ENCODE measurements at places on chromosomes 5 and 9.

GRCh38 chr5:43024217-43024616, 15.9 kb downstream of the ANXA2R start:
- no peak for DNase-seq

- DNase-seq: no peak
These were observed 282.9 kb upstream of the MAP3K1 start for GRCh38 chr5:56532466-56532865.

DNA sequence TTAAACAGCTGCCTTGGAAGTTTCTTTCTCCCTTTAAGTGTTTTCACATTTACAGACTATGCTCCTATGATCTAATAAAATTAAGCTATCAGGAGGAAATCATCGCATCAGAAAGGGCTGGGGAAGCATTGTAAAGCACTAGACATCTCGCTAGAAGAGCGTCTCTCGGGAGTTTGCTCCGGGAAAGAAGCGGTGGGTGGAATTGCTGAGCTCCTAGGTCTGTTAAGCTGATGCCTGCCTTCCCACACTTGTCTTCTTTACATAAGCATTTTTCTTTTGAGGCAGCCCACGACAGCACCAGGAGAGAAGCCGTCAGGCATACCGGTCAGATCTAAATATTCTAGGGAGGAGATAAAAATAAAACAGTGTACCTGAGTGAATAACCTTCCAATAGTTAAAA, 541.7 kb upstream of the TUSC1 start:
- no peak for DNase-seq

GRCh38 chr9:105307591-105308130, 63.2 kb downstream of the SLC44A1 start:
- no peak for DNase-seq

GRCh38 chr5:143920772-143921171, 108.8 kb downstream of the HMHB1 start:
- DNase-seq: no peak

- no peak for DNase-seq
These were observed 10.8 kb downstream of the NSG2 start for GRCh38 chr5:174056064-174056847.

GRCh38 chr9:36029765-36030528, 6.8 kb upstream of the RECK start:
- DNase-seq: no peak
